NCI-H187 treated with DMSO at 0.1 percent for 48 hours (cell line): ENCODE measurements at places on chromosomes 4 and X.

GRCh38 chr4:8079031-8079885 is 79.4 kb downstream of the ABLIM2 start:
- no peak for DNase-seq

DNA sequence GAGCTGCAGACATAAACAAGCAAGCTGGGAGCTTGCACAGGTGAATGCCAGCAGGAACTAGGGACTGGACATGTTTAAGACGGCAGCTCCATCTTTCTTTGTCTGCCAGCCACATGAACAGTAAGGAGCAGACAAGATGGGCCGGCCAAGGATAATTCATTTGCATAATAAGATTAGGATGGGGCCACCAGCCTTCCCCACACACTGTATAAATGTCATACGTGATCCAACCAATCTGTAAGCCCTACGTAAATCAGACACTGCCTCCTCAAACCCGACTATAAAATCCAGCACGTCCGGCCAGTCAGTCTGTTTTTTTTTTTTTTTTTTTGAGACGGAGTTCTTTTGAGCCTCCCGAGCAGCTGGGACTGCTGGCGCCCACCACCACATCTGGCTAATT is 75.6 kb upstream of the BOD1L1 start:
- no peak for DNase-seq

GRCh38 chr4:115219862-115220261 is 106.4 kb upstream of the NDST4 start:
- no peak for DNase-seq

- no peak for DNase-seq
These were observed 170.8 kb upstream of the GATB start for GRCh38 chr4:151931563-151931962.

DNA sequence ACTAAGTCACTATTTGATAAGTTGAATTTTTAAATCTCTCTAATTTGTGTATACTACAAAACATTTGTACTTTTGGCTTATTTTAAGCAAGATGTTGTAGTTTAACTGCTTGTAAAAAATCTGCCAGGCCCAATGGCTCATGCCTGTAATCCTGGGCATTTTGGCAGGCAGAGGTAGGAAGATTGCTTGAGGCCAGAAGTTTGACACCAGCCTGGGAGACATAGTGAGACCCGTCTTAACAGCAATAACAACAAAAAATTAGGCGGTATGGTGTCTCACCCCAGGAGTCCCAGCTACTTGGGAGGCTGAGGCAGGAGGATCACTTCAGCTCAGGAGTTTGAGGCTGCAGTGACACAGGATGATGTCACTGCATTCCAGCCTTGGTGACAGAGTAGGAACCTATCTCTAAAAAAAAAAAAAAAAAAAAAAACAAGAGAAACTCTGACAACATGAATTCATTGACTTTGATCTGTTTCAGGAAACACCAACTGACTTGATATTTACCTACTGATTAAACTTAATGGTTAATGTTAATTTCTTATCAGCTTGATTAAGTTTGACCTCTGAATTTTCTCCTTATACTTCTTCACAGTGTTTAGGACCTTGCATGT is 8.9 kb downstream of the FHIP1A start:
- no peak for DNase-seq

GRCh38 chr4:133178956-133179355 is 29.9 kb downstream of the PCDH10 start:
- no peak for DNase-seq

DNA sequence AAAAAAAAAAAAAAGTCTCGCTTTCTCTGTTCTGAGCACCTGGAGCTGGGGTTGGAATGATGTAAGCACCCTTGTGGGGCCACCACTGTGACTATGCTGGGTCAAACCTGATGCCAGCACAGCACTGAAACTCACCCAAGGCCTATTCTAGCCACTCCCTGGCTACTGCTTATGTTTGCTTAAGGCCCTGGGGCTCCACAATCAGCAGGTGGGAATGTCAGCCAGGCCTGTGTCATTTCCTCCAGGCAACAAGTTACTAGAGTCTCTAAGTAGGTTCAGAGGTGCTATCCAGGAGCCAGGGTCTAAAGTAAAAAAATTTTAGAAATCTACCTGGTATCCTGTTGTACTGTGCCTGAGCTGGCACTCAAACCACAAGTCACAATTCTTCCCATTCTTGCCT is 1306.8 kb downstream of the STIM2 start:
- no peak for DNase-seq

- no peak for DNase-seq
These were observed 145.7 kb upstream of the ADAMTS3 start for GRCh38 chr4:72714482-72715279.

DNA sequence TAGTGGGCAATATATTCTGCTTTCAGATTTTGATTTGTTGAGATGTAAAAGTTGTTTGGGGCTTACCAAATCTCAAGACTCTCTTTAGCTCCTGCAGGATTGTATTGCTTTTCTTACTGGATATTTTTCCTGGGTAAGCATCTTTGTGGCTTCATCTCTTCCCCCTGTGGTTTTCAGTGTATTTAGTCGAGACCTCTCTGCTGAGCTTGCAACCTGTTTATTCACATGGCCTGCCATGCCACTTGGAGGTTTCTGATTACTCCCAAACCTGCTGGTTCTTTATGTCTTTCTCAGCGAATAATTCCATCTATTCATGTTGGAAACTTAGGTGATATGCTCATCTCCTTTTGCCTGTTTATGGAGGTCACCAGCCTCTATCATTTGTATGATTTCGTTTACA is 10.9 kb downstream of the CCNG2 start:
- no peak for DNase-seq

DNA sequence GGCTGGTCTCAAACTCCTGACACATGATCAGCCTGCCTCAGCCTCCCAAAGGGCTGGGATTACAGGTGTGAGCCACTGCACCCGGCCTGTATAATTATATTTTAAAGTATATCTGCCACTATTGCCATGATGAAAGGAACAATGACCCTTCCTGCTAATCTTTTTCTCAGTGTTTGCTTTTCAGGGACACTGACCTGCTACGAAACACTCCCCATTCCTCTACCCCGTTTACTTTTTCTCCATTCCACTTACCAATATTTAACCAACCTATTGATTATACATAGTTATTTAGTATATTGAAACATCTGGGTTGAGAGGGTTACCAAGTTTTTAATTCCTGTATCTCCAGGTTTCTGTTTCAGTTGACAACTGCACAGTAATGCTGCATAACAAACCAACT is 331.9 kb upstream of the NDST3 start:
- no peak for DNase-seq

GRCh38 chr4:76755756-76756155 is 142.2 kb downstream of the SOWAHB start:
- DNase-seq, result no peak

DNA sequence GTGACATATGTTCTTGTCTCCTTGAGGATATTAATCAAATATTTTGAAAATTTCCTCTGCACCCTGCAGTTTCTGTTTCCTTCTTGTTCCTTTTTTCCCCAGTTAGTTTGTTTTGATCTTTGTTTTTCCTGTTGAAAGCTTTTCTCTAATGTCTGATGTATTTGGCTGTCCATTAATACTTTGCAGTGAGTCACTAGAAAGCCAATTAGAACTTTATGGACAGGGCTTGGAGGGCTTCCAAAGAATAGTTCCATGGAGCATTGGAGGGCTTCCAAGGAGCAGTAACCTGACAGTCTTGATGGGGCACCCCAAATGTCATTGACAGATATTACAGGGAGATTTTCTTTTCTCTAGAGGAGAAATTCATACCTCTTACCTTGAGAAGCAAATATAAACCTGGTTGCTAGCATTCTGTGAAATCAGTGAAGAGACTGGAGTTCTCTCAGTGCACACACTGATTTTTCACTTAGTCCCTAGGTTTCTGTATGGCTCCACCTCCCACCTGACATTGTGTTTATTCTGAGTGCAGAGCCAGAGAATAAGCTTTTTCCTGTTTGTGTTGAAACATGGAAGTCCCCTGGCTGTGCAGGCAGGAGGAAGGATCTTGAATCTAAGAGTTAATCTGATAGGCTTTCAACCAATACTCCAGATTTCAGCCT is 26.5 kb downstream of the SPARCL1 start:
- DNase-seq, result no peak

GRCh38 chr4:15004739-15005301 is 2.5 kb downstream of the CPEB2 start:
- no peak for DNase-seq
